Activated CD4-positive, CD25-positive, alpha-beta regulatory T cell treated with anti-CD3 and anti-CD28 coated beads, Interleukin-2, amount 50 U/mL, for 24 hours (primary cell): ENCODE measurements at places on chromosomes 2 and 18.

- no peak for ATAC-seq
Observed at GRCh38 chr2:204686406-204686805, 141.1 kb downstream of the PARD3B start.

DNA sequence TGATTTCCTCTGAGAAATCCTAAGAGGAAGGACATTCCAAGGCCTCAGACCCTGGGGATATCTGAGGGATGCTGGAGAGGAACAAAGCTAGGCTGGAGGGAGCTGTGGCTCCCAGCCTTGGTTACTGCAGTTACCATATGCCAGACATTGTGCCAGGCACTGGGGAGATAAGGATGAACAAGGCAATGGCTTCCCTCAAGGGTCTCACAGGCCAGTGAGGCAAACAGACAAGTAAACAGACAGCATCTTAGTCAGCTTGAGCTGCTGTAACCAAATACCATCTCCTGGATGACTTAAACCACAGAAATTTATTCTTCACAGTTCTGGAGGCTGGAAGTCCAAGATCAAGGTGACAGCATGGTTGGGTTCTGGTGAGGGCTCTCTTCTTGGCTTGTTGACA is 91.8 kb downstream of the SKA1 start:
- ATAC-seq = no peak

DNA sequence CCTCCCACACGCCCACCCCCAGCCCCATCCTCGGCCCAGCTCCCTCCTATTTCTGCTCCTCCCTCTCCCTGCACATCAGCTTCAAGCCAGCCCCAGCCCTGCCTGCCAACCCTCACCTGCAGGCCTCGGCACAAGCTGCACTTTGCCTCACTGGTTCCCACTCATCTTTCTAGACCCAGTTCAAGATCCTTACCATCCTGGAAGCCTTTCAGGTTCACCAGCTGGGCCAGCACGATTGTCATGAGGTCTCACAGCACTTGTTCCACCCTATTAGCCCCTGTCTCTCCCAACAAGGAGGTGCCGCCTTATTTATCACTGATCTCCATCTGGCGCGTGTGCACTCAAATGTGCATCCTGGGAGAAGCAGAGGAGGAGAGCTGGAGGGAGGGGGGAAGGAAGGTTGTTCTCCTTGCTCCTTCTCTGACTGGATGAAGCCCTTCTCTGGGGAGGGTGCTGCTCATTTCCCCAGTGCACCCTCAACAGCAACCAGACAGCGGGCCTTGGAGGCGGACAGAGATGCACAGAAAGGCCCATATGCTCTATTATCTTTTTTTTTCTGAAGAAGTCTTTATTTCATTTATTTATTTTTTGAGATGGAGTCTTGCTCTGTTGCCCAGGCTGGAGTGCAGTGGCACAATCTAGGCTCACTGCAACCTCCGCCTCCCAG is 15.5 kb upstream of the BIN1 start:
- no peak for ATAC-seq

GRCh38 chr2:169082995-169083394 is 13.6 kb downstream of the DHRS9 start:
- no peak for ATAC-seq

GRCh38 chr2:214066862-214067261 is 344.0 kb upstream of the VWC2L start:
- no peak for ATAC-seq

DNA sequence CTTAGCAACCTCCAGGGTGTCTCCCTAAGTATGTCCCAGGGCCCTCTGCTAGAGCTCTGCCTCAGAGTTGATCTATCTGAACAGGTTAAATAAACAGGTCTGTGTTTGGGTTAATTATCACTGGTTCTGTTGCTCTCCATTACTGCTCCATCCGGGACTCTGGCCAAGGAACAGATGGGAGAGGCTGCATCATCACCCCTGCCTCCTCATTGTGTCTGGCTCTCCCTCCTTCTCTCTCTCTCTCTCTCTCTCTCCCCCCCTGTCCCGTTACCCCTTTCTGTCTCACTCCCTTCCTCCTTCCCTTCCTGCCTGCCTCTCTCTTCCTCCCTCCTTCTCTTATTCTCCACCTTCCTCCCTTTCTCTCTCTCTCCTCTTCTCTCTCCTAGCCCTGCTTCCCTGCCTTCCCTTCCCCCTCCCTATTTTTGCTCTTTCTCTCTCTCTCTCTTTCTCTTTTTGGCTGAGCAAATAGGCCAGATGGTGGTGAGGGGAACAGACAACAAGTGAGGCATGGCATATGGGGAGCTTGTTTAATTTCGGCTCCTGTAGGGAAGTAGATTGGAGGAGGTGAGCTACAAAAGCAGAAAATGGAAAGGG is 62.1 kb downstream of the SETBP1 start:
- ATAC-seq = no peak

- no peak for ATAC-seq
Observed at GRCh38 chr2:129078548-129078947, 759.9 kb upstream of the HS6ST1 start.

DNA sequence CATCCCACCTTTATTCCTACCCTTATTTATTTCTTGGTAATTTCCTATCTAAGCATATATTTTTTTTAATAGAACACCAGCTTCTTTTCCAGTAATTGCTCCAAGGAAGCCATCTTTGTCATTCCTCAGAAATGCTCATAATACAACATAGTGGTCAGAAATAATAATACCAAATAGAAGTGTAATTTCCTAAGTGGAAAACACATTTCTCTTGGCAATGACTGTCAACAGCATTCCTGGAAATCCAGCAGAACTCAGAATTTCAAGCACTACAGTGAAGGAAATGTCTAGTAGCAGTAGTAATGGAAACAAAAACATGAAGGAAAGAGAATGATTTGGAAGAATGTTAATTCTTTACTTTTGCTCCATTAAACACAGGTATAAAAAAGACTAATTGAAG is 56.6 kb downstream of the GDF7 start:
- ATAC-seq = no peak

- ATAC-seq = no peak
Observed at GRCh38 chr18:62196980-62197379, 9.9 kb downstream of the RELCH start.

DNA sequence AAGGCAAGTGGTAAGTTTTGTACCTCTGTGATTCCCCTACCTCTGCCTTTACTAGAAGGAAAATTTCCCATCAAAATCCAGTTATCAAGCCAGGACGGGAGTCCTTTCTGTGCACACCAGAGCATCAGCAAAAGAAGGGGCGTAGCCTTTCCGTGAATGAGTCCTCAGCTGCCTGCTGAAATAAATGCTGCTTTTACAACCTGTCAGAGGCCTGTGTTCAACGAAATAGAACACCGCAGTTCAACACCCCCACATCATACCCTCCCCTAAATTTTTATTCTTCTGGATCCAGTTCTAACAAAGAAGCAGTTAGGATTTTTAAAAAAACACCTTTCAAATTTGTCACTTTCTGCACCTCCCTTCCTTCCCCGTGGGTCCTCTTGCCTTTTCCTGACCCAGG is 135.8 kb downstream of the SETBP1 start:
- no peak for ATAC-seq

GRCh38 chr2:208354964-208355381 is 51.6 kb upstream of the PTH2R start:
- no peak for ATAC-seq

- no peak for ATAC-seq
Observed at GRCh38 chr2:178208336-178208735, 14.0 kb downstream of the OSBPL6 start.

- ATAC-seq = no peak
Observed at GRCh38 chr2:119517433-119517832, 6.8 kb downstream of the SCTR start.

DNA sequence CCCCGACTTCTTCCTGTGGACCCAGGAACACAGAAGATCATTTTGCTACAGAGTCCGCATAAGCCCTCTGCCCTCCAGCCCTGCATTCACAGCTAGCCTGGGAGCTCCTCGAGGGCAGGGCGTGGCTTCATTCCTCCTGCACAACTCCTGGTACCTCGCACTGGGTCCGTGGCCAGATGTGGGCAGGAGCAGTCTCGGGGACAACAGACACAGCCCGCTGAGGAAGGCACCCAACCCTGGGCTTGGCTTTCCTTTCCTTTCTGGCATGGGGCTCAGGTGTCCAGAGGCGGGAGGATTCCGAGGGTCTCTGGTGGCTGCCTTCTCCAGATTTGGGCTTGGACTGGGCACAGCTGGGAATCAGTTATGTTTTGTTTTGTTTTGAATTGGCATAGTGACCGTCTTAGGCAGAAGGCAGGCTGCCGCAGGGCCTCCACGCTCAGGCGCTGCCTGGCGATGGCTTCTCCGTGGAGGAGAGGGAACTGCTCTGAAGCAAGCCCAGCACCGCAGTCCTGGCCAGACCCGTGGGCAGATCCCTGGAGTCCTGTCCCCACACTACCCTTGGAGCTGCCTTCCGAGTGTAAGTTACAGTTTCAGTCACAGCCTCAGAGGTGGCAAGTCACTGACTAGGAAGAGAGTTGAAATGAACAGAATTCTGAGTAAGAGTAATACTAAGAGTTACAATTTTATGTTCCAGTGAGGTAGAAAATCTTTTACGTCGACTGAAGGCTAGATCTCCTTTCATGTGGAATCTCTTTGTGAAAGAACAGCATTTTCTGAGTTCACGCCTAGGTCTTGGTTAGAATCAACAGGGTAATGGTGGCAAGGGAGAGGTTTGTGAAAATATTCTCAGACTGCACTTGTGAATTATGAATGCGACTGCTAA is 47.9 kb downstream of the LDLRAD4 start:
- peak; percentile 84 for ATAC-seq

- ATAC-seq = no peak
Observed at GRCh38 chr2:227759411-227760118, 13.9 kb downstream of the SCYGR8 start.

GRCh38 chr2:163338270-163338669 is 397.5 kb downstream of the FIGN start:
- no peak for ATAC-seq

DNA sequence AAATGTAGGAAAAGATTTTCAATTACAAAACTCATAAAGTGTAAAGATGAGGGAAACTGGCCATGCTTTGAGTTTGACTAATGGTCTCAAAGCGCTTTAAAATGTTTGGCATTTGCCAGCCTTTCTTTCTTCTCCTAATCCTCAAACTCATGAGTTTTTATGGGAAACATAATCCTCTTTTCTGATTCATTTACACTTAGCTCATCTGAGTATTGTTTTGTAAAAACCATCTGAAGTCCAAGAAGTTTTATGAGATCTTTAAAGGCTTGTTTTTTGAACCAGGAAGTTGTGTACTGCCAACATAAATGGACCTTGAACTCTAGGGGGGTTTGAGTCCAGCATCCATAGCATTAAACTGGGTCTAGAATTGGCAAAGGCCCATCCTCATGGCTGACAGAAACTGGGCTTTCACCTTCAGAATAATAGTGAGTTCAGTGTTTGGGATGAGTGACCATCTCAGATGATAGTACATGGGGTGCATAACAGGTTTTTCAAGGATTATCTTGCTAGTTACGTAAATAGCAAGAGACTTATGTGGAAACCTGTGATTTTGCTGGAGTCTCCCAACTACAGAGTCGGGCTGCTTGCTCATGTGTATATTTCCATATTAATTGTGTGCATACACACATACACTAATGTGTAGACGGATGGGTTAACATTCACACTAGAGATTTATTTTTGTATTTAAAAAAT is 3.8 kb upstream of the LTBP1 start:
- ATAC-seq = no peak

GRCh38 chr18:74410441-74410992 is 46.6 kb downstream of the DIPK1C start:
- no peak for ATAC-seq

GRCh38 chr2:195608768-195609454 is 48.1 kb upstream of the SLC39A10 start:
- no peak for ATAC-seq

DNA sequence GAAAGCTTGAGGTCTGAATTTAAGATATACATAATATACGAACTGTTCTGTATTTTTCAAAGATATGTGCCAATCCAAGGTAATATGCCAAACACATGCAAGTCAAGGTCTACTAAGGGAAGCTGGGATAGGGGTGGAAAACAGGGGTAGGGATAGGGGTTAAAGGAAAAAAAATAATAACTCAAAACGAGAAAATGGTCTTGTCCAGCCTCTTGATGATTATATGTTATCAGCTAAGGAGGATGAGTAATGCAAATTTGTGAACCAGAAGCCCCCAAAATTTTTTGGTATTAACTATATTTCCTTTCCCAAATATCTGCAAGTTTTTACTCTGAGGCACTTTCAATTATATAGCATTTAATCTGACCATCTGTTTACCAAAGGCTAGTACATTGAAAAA is 219.3 kb downstream of the ZEB2 start:
- no peak for ATAC-seq

DNA sequence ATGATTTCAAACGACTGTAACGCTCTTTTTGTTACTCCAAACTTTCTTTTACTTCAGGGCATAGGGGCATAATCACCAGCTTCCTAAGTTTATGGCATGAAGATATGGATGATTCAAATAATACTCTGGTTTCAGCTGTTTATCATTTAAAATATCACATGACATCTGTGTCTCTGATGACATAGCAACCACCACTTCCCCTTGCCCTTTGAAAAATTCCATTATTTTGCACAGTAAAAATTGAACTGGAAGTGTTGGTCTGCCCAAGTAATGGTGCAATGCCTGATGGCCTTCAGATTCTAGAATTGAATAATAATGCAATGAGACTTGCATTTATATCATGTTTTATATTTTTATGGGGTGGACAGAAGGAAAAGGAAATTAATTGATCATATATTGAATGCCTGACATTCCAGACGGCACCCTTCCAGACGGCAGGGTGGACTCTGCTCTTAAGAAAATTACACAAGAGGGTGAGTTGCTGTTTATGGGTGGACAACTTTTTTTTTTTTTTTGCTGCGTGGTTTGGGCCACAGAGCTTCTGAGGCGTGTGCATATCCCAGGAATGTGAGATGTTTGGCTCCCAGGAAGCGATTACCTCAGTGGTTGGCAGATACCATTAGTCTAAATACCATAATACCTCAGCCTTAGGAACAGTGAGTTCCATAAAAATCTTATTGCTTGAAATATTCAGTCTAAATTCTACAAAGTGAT is 101.7 kb upstream of the ZNF521 start:
- no peak for ATAC-seq

GRCh38 chr18:79911344-79912270 is 39.8 kb downstream of the SLC66A2 start:
- ATAC-seq = no peak

- ATAC-seq = no peak
Observed at GRCh38 chr2:75135776-75136400, 63.4 kb downstream of the TACR1 start.

DNA sequence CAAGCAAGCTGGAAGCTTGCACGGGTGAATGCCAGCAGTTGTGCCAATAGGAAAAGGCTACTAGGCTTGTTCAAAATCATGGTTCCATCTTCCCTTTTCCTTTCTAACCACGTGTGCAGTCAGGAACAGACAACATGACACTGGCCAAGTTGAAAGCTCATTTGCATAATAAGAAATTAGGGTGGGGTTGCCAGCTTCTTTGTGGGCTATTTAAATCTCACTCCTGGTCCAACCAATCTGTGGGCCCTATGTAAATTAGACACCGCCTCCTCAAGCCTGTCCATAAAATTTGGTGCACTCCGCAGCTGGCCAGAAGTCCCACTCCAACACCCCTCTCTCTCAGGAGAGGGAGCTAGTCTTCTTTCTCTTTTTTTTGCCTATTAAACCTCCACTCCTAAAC is 1948.4 kb upstream of the PIK3C3 start:
- no peak for ATAC-seq

- no peak for ATAC-seq
Observed at GRCh38 chr2:20582600-20583221, 68.2 kb downstream of the HS1BP3 start.

- peak; percentile 56 for ATAC-seq
Observed at GRCh38 chr18:55250768-55251173, 291.5 kb upstream of the CCDC68 start.

- ATAC-seq = peak; percentile 48
Observed at GRCh38 chr18:45384137-45384961, 230.9 kb upstream of the SLC14A2 start.

GRCh38 chr18:38900031-38900430 is 1334.4 kb upstream of the CELF4 start:
- ATAC-seq = no peak
